Stimulated activated CD4-positive, alpha-beta T cell treated with anti-CD3 and anti-CD28 coated beads, Interleukin-4, amount 100 ng/mL, for 24 hours (primary cell): ENCODE measurements at places on chromosomes 1 and 21.

DNA sequence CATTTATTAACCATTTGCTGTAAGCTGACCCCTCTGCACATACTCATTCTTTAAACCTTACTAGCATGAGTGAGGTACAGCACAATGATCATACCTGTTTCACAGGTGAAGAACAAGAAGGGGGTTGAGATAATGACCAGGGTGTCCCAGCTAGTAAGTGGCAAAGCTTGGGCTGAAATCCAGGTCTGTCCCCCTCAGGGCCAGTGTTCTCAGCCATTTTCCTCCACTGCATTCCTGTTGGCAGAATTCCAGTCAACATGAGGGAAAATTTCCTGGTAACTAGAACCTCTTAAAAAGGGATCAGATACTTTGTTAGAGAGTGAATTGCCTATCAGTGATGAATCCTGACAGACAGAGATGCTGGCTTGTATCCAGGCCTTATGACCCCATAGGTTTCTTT lies 48.1 kb downstream of the SPATA46 start:
- DNase-seq, result no peak

DNA sequence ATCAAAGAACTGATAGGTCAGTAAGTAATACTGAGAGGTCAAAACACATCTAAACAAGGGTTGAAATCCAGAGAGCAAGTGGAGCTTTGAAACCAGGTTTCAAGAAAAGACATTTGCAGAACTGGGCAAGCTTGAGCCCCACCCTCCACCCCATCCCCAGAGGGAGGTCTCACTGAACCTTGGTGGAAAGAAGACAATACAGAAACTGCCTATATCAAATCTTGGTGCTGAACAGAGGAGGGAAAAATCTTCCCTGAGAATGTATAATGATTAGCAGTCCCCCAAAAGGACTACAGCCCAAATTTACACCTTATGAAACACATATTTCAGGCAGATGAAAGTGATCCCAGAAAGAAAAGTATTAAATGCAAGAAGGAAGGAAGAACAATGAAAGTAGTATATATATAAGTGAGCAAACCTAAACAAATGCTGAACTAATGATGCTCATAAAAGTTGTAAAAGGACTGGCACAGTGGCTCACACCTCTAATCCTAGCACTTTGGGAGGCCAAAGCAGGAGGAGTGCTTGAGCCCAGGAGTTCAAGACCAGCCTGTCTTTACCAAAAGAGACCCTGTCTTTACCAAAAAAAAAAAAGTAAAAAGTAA lies 12.4 kb downstream of the ZBTB17 start:
- no peak for DNase-seq

- peak; percentile 19 for DNase-seq
Measured at GRCh38 chr1:22709891-22710700, 543 bp upstream of the EPHB2 start.

DNA sequence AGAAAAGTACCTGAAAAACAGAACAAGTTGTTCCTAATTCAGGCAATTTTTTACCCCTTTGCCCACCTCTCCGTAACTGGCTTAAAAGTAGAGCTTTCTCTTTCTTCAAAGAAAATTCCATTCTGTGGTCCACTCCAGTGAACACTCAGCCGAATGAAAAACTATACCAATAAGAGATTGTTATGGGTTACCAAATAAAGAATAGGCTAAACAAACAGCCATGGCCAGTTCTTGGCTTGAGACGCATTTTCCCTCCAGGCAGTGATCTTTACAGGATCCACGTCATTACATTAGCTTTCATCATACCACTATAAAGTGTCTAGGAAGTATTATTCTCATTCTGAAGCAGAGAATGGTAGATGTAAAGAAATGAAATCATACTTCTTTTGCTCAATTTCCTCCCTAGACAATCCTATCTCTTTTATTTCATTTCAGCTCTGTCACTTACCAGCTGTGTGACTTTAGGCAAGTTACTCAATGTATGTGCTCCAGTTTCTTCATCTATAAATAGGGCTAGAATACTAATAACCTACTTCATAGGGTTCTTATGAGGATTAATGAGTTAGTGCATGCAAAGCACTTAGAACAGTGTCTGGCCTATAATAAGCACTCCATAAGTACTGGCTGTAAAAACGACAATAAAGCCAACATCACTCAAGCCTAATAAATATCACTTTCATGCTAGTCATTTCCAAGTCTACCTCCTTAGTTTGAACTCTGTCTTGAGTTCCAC lies 26.5 kb upstream of the TRIM45 start:
- no peak for DNase-seq

DNA sequence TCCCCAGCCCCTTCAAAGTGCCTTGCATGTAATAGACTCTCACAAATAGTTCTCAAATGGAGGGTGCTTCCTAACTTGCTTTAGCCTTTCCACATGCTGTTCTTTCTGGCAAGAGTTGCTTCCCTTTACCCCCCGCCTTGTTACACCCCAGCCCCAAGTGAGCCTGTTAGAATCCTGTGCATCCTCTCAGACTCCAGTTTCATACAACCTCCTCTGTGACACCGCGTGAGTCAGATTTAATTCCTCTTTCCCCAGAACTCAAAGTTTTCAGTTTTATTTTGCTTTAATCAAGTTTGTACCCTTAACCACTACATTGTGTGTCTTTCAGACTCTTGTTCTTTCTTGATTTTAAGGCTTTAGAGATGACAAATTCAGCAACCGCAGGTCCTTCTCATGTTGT lies 234.5 kb upstream of the HOOK1 start:
- no peak for DNase-seq

GRCh38 chr1:31875636-31876236 lies 59.9 kb upstream of the SPOCD1 start:
- no peak for DNase-seq
